Activated T-cell treated with anti-CD3 and anti-CD28 coated beads, Interleukin-2, amount 50 U/mL, for 48 hours (primary cell): ENCODE measurements at places on chromosomes 16 and 17.

- DNase-seq, result no peak
These were observed 31.4 kb downstream of the CACNG4 start for GRCh38 chr17:66995944-66996343.

DNA sequence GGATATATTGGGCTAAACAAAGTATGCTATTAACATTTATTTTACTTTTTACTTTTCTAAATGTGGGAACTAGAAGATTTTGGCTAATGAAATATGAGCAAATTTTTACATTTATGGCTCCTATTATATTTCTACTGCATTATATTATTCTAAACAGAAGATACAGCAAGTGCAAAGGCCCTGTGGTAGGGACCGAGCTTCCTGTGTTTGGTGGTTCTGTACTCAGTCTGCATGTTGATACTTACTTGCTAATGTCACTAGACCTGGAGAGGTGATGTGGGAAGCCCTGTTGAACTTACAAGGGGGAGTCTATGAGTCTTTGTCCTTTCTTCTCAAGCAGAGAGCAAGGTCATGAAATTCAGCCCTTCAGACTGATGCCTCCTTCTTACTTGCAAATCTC is 10.0 kb upstream of the IRX3 start:
- DNase-seq, result no peak

- no peak for DNase-seq
These were observed 2.0 kb downstream of the CARHSP1 start for GRCh38 chr16:8866884-8867215.

- DNase-seq, result no peak
These were observed 16.2 kb upstream of the NOG start for GRCh38 chr17:56577190-56577842.

DNA sequence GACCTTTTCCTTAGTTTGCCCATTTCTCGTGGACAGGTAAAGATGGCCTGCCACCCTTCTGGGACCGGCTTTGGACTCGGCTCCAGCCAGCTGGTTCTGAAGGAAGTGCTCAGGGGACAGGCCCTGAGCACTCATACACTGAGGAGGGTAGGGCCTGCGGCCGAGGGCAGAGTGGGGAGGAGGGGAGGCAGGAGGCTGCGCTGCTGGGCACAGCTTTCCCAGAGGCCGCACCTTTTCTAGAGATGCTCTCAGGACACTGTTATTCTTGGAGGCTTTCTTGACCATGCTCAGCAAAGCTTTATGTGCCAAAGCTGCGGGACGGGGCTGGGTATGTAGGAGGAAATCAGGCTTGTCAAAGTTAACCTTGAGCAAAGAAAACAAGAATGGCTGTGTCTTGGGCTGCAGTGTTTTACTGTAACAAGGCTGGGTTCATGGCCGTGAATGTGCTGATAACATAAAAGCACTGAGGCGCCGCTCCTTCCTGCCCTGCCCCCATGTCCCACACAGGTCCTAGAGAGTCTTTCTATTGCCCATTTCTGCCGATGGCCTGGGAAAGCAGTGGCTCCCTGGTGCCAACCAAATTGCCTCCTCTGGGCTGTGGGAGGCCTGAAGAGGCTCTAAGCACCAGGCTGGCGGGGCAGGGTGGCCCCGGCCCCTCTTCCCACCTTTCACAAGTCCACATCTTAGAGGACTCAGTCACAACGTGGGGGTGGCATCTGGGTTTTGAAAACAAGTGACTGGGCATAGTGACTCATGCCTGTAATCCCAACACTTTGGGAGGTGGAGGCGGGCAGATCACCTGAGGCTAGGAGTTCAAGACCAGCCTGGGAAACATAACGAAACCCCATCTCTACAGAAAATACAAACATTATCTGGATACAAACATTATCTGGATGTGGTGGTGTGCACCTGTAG is 22.3 kb upstream of the TIMP2 start:
- DNase-seq, result no peak

- DNase-seq, result no peak
These were observed 42.4 kb upstream of the DOC2B start for GRCh38 chr17:223723-224471.

DNA sequence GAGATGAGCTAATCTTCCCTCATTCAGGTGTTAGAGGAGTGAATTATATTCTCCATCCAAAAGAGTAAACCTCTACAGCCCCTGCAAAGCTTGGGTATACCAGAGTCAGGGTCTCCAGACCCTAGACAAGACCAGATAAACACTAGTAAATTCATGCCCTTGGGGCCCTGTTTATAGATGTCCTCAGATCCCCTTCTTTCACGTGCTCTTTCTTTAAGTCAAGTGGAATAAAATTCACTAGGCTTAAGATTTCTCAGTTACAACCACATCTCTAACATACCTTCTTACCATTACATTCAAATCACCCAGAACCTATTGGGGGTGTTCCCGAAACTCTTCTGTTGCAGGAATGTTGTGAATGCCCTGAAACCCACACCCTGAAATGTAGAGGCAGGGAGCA is 2.2 kb upstream of the C17orf58 start:
- DNase-seq, result no peak

DNA sequence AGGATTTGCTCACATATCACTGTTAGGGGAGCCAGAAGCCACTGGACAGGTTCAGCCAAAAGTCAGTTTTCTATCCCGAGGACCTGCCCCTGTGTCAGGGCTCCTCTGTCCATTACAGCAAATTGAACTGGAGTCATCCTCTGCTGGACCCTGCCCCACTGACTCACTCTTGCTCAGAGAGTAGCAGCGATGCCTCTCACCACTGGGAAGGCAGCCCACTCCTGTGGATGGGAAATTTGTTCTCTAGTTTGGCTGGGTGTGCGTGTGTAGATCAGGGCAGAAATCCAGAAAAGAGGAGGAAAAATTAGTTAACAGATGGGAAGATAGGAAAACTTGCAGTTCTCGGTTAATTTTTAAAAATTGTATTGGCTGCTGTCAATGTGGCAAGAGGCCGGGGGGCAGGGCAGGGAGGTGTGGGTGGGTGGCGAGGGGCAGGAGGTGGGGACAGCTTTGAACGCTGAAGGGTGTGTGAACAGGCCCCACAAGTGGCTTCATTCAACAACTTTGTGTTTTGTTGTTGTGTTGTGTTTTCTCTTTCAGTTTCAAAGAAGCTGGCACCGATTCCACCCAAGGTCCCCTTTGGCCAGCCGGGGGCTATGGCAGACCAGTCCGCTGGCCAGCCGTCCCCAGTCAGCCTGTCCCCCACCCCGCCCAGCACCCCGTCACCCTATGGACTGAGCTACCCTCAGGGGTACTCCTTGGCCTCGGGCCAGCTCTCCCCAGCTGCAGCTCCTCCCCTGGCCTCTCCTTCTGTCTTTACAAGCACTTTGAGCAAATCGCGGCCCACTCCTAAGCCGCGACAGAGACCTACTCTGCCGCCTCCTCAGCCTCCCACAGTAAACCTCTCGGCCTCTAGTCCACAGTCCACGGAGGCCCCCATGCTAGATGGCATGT is 33.6 kb downstream of the ELAC2 start:
- DNase-seq, result no peak
